Stimulated activated CD4-positive, alpha-beta T cell treated with anti-CD3 and anti-CD28 coated beads, Interleukin-1b, Interleukin-23, amount 100 ng/mL, for 1 hour (primary cell): ENCODE measurements at places on chromosomes 1 and 21.

DNA sequence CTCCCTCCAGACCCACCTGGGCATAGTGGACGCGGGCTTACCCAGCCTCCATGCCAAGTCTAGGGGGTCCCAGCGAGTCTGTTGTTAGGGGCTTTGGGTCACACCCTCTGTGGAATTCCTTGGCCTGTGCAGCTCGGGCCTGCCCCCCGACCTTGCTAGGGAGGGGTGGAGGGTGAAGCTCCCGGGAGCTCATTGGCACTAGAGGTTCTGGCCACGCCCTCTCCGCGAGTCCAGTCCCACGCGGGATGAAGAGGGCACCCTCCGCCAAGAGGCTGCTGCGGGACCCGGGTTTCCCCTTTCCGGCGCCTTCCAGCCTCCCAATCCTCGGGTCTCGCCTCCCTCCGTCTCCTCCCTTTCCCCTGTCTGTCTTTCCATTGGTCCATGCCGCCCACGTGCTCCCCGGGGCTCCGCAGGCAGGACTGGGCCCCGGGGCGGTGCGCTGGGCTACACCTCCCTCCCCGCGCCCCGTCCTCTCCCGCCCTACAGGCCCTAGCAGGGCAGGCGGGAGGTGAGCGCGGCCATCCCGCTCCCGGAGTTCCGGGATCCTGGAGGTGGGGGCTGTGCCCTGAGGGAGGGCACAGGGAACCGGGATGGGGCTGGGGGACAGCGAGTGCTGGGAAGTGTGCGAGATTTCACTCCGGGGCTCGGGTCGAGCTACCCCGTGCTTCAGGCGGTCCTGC lies 3.5 kb downstream of the RUSC1 start:
- DNase-seq = peak; percentile 76

DNA sequence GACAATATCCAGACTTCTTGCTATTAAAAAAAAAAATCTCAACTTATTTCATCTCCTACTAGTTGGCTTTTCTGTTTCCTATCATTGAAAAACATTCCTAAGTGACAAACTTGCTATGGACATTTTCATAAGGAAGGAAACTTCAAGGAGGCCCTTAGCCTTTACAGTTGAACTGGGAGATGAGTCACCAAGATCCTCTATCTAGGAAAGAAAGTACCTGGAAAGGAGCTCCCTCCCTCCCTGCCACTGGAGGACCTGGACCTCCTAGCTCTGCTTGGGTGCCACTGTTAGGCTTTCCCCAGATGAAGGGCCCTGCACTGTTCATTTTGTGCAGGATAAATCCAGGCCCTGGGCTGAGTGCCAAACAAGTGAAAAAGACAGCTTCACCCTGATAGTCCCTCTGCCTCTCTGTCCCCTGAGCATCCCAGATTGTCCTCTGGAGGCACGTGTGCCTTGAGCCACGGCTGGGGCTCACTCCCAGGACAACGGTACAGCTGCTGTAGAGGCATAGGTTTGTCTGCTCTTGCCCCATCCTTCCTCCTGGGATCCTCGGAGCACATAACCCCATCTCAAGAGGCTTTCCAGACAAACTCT lies 40.2 kb upstream of the SOX13 start:
- no peak for DNase-seq

- DNase-seq = no peak
These were observed 376 bp downstream of the AVPR1B start for GRCh38 chr1:206116873-206117150.

GRCh38 chr21:34126269-34126668 lies 52.9 kb downstream of the MRPS6 start:
- no peak for DNase-seq

GRCh38 chr1:200694738-200695137 lies 25.0 kb upstream of the DDX59 start:
- no peak for DNase-seq

GRCh38 chr1:3573500-3573899 lies 37.8 kb downstream of the MEGF6 start:
- no peak for DNase-seq

GRCh38 chr1:83495560-83495959 lies 503.4 kb downstream of the TTLL7 start:
- DNase-seq = no peak

- no peak for DNase-seq
These were observed 71.9 kb downstream of the NAV1 start for GRCh38 chr1:201610858-201611257.

DNA sequence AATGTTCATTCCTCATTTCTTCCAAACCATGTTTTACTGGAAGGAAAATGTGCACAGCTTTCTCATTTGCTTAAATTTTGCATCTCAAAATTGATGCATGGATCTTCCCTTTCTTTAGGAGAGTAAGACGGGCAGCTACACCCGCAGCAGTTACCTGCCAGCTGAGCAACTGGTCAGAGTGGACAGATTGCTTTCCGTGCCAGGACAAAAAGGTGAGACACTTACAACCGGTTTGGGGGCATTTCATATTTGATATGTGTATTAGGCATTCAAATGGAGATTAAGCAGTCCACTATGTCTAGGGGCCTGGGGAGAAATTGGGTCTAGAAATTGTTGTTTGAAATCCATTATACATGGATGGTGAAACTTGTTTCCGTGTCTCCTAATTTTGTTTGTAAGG lies 12.9 kb downstream of the C8A start:
- DNase-seq = no peak

- DNase-seq = no peak
These were observed 15.5 kb downstream of the SAMSN1 start for GRCh38 chr21:14530592-14530991.

DNA sequence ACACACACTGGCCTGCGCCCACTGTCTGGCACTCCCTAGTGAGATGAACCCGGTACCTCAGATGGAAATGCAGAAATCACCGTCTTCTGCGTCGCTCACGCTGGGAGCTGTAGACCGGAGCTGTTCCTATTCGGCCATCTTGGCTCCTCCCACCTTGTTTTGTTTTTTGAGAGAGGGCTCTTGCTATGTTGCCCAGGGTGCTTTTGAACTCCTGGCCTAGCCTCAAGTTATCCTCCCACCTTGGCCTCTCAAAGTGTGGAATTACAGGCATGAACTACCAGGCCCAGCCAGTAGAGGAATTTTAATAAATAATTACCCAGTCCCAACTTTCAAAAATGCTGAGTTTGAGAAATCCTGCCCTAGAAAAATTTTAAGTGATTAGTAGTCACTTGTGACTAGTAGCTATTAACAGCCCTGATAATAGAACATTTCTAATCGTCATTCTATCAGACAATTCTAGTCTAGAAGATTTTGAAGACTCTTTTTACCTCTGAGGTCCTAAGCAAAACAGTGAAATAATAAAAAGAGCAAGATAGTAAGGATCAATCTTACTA lies 30.9 kb upstream of the SLC35D1 start:
- DNase-seq = no peak

- DNase-seq = no peak
These were observed 25.3 kb upstream of the EFHD2 start for GRCh38 chr1:15384301-15384901.

DNA sequence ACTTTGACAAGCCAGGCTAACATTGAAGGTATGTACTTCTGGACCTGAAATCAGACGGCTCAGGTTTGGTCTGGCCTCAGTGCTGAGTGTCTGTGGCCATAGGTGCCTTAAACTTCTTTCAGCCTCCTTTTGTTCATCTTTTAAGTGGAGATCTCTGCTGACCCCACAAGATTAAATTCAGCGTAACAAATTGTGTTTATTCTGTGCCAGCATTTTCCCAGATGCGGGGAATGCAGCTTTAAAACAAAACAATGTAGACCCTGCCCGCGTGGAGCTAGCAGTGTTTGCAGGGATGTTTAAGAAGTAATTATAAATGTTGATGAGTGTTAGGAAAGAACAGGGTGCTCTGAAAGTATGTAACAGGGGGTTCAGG lies 923 bp downstream of the CAP1 start:
- no peak for DNase-seq

- DNase-seq = no peak
These were observed 180.6 kb downstream of the COL24A1 start for GRCh38 chr1:85975912-85976371.

DNA sequence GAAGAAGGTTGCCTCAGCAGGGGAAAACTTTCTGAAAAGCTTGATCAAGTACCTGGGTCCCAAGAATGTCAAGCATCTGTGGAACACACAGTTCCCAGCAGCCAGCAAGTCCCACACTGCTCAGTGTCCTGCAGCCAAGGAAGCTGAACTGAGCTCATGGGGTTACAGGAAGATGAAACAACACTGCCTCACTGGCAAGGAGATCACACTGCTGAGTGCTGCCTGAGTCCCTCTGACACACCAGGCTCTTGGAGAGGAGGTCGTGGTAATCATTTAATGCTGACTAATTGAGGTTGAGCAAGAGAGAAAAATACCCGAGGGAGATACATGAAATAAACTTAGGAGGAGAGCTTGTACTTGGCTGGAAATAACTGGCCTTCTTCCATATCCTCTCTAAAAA lies 75.2 kb downstream of the MPZL1 start:
- no peak for DNase-seq

DNA sequence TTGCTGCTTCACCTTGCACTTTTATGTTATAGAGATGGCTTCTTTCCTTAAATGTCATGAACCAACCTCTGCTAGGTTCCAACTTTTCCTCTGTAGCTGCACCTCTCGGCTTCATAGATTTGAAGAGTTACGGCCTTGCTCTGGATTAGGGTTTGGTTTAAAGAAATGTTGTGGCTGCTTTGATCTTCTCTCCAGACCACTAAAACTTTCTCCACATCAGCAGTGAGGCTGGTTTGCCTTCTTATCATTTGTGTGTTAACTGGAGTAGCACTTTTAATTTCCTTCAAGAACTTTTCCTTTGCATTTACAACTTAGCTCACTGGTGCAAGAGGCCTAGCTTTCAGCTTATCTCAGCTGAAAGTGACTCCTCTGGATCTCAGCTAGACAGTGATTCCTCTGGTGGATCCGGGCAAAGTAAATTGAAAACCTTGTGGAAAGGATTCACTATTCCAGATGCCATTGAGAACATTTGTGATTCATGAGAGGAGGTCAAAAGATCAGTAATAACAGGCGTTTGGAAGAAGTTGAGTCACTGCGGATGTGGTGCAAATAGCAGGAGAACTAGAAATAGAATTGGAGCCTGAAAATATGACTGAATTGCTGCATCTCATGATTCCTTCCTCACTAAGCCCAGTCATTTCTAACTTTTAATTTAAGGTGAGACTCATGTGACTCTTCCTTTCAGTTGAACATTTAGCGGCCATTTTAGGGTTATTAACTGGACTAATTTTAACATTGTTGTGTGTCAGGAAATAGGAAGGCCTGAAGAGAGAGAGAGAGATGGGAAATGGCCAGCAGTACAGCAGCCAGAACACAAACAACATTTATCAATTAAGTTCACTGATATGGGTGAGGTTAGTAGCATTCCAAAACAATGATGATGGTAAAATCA lies 16.2 kb upstream of the RGS1 start:
- no peak for DNase-seq

DNA sequence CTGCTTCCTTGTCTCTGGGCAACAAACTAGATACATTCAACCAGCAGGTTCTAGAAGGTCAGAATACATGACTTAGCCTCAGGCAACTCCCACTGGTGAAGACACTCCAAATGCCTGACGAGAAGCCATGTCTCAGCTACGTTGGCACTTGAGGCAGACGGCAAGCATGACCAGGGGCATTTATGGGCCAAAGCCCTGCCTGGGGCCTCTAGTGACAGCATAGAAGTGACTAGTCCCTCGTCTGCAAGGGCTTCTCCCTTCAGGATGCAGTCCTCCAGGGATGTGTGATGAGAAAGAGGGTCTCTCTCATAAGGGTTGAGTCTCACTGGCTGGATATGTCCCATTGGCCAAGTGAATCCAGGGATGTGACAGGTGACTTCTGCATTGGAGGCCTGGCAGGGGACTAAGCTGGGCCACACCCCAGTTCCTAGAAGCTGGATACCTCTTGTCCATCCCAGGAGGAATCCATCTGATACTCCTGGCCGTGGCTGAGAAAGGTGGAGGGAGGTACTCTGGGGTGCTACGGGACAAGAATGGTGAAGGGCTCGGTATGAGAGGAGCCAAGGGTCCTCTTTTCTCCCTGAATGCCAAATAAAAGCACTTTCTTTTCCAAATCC lies 148.6 kb upstream of the HMGB4 start:
- no peak for DNase-seq

DNA sequence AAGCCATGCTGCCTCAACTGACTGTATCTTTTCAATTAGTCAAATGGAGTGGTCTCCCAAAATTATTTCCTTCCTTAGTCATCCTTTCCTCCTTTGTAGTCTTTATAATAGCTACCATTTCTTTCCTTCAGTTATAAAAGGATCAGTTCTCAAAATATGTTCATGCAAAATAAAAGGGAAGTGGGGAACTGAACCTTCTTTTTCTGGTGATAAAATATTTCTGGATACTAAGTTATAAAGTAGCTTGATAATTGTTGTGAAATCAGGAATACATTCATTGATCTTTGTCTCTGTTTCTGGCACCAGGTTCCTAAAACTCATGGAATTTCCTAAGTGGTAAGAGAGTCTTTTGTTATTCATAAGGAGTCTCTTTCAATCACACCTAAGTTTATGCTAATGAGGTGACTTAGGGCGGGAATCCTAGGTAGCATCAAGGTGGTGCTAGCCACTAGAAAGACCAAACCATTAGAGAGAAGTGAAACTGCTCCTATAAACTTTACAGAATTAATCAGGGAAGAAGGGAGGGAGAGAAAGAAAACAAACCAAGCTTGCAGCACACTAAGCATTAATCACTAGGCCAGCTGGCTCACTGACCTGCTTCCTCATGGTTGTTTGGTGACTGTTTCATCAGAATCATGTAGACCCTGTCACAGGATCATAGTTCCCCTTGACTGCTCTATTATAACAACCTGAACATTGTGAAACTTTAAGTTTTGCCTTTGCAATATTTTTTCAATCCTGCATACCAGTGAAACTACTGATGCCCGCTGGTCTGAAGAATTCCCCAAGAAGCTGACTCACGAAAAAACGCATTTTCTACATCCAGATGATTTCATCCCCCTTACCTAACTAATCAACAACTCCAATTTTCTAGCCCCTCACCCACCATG lies 161.6 kb upstream of the PTBP2 start:
- DNase-seq = no peak

DNA sequence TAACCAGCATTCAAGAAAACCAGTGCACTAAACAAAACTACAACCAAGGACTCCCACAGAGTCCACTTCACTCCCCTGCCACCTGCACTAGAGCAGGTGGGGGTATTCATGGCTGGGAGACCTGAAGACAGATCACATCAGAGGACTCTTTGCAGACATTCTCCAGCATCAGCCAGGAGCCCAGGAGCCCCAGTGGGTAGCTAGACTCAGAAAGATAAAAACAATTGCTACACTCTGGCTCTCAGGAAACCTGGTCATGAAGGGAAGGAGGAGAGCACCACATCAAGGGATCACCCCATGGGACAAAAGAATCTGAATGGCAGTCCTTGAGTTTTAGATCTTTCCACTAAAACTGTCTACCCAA lies 472.1 kb downstream of the PLPP3 start:
- DNase-seq = no peak

- no peak for DNase-seq
These were observed 12.1 kb upstream of the LRP8 start for GRCh38 chr1:53339736-53340635.

GRCh38 chr1:156075162-156075561 lies 7.1 kb downstream of the MEX3A start:
- DNase-seq = no peak

GRCh38 chr1:175842550-175842949 lies 99.2 kb upstream of the TNR start:
- DNase-seq = no peak
